ENCODE measurements at places on chromosomes 7 and 10. TPM values are rescaled to one million over a fixed set of nuclear protein-coding genes. Genes with fewer than 3 reads are reported as not detected.

Gene TBXAS1
- total RNA-seq, result 5.2 TPM

Gene PHKG1
- 1.7 TPM for total RNA-seq

Gene MPP7
- total RNA-seq, result 24.4 TPM

Gene FGFBP3
- 1.6 TPM for total RNA-seq

Gene NPFFR1
- not detected for total RNA-seq

Gene COBL
- not detected for total RNA-seq

Gene ANKRD61
- total RNA-seq, result not detected

Gene ZDHHC4
- 33.6 TPM for total RNA-seq

Gene APBB1IP
- total RNA-seq, result 74.9 TPM

Gene LMTK2
- total RNA-seq, result 12.5 TPM

Gene JAZF1
- 5.1 TPM for total RNA-seq

Gene RET
- total RNA-seq, result 0.22 TPM

Gene PDZD7
- 0.72 TPM for total RNA-seq

Gene FBXL15
- total RNA-seq, result 11.0 TPM

Gene SGCE
- 0.25 TPM for total RNA-seq

Measured in activated naive CD4-positive, alpha-beta T cell treated with anti-CD3 and anti-CD28 coated beads, Interleukin-2, amount 10 ng/mL, durations not matched to agents 5 hours and 36 hours (primary cell).